Stimulated activated CD8-positive, alpha-beta memory T cell treated with anti-CD3 and anti-CD28 coated beads, Interleukin-4, amount 100 ng/mL, for 1 hour (primary cell): ENCODE measurements at places on chromosomes 5 and 9.

GRCh38 chr5:65923339-65923738 is 3.0 kb upstream of the ERBIN start:
- no peak for DNase-seq

DNA sequence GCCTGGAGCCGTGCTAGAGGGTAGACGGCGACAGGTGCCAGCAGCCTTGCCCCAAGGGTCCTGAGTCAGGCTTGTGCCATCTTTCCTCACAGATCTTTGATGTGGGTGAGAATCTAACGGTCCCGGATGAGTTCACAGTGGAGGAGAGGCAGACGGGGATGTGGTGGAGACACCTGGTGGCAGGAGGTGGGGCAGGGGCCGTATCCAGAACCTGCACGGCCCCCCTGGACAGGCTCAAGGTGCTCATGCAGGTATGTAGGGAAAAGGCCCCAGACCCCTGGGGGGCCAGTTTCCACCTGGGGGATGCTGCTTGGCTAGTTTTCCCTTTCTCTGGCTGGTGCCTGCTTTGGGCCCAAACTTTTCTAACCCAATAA is 24.0 kb downstream of the PTGES2 start:
- no peak for DNase-seq

DNA sequence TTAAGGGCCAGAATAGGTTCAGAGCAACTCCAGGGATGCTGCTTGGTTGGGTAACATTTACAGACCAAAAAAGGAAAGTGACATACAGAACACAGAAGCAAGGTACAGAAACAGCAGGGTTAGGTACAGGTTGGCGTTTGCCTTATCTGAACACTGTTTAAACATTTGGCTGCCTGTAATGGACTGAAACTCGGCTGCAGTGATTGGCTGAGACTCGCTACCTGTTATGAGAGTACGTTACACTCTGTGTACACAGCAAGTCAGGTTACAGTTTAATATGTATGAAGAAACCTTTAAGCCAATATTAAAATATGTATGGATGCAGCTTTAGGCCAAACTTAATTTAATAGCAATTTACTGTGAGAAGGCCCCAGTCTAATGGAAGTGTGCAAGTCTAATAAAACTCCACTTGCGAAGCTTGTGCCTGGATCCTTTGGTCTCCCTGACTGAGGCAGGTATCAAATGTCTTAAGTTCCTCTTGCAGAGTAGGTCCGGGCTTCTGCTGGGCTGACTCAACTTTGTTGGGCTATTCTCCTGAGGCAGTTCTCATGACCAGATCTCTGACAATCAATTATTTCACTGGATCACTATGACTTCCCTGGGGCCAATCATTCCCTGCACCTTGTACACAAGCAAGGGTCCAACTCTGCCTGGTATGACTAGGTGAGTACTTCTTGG is 204.9 kb downstream of the ZNF462 start:
- DNase-seq = no peak

DNA sequence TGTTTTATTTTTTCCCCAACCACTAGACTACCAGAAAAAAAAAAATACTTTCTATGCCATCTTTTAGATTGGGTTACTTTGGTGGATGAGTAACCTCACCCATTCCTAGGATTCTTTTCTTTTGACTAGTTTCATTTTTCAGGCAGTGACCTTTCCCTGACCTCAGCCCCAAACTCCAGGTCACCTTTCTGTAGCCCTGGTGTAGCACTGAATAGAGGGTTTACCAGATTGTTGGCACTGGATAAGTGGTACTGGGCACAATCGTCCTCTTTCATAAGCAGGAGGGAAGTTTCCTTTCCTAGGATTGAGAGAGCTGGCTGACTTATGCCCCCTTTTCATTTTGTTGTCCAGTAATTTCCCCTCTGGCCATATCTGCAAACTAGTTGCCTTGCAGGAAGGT is 169.4 kb upstream of the TMEM161B start:
- DNase-seq = no peak

GRCh38 chr9:4116723-4117460 is 183.0 kb downstream of the GLIS3 start:
- no peak for DNase-seq

GRCh38 chr5:27472000-27472763 is 433.8 kb upstream of the CDH9 start:
- no peak for DNase-seq

DNA sequence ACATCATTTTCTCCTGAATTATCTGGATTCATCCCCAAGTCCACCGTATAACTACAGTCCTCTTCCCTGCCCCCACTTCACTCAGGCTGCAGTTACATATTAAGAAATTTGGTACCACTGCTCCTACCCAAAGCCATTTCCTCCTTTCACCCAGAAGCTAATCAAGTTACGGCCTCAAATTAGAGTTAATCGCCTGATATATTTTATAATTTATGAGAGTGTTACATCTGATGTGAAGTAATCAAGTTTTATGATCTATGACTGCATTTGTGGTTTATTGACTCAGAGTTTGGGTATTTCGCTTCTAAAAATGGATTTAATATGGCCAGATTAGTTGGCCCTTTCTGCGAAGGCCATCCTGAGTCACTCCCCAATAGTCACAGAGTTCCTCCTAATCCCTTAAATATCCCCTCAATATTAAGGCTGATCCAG is 223.6 kb upstream of the KIF2A start:
- DNase-seq = no peak

- no peak for DNase-seq
Observed at GRCh38 chr5:168778536-168778935, 199.4 kb upstream of the PANK3 start.

DNA sequence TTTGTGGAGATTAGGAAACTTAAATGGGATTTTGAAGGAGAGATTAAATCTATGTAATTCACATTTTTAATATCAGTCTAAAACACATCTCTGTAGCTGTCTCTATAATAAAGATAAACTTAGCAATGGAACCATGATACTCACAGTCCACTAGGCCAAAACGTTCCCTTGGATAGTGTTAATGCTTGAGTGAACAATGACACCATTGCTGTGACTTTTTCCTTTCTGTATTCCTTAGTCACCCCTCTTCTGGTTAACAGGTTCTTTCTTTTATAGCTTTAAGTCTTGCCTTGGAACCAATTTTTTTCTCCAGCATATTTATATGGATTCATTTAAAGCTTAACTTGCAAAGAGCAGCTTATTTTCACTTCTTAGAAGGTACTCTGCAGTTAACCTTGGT is 63.3 kb downstream of the INSL6 start:
- no peak for DNase-seq

DNA sequence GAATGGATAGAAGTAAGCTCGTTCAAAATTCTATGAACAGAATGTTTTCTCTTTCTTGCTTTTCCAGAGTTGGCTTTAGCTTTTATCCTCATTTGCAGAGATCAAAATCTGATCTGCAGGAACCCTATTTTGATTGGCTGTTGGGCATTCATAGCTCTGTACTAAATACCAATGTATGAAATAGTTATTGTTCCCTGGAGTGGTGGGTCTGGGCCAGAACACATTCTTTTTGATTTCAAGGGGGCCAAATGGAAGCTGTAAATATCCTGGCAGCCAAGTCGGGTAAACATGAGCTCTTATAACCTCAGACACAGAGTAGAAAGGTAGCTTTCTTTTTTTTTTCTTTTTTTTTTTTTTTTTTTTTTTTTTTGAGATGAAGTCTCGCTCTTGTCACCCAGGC is 241.5 kb downstream of the PDZD2 start:
- no peak for DNase-seq

GRCh38 chr5:109062664-109063063 is 315.0 kb downstream of the FER start:
- no peak for DNase-seq

DNA sequence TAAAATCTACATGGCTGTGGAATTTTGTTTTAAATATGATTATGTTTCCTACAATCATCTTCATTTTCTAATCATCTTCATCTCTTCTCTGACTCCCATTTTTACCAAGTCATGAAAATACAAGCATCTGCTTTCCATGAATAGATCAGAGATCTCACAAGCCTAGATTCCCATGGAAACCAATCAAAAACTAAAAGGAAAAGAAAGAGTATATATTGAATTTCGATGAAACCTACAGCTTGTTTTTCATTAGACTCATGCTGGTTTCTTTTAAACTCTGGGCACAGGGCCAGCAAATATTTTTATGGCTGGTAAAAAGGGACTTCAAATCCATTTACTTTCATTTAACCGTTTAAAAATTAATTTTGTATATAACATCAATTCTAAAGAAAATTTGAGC is 51.2 kb downstream of the INVS start:
- no peak for DNase-seq

DNA sequence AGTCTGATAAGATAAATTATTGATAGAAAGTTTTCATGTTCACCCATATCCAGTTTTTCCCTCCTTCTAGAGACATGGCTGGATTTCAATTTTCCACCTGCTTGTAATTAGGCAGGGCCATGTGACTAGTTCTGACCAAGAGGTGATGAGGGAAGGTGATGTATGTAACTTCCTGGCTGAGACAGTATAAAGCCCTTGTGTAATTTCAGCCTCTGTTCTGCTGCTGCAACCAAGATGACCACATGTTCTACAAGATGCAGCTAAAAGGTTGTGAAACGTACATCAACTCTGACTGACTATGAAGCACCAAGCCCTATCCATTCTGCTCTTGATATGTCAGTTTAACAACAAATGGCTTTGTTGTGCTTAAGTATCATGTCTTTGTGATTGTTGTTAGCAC is 376.5 kb upstream of the DAB2 start:
- no peak for DNase-seq

GRCh38 chr5:148970228-148970627 is 92.6 kb downstream of the SH3TC2 start:
- no peak for DNase-seq

GRCh38 chr9:70588999-70589398 is 174.5 kb upstream of the KLF9 start:
- DNase-seq = no peak

DNA sequence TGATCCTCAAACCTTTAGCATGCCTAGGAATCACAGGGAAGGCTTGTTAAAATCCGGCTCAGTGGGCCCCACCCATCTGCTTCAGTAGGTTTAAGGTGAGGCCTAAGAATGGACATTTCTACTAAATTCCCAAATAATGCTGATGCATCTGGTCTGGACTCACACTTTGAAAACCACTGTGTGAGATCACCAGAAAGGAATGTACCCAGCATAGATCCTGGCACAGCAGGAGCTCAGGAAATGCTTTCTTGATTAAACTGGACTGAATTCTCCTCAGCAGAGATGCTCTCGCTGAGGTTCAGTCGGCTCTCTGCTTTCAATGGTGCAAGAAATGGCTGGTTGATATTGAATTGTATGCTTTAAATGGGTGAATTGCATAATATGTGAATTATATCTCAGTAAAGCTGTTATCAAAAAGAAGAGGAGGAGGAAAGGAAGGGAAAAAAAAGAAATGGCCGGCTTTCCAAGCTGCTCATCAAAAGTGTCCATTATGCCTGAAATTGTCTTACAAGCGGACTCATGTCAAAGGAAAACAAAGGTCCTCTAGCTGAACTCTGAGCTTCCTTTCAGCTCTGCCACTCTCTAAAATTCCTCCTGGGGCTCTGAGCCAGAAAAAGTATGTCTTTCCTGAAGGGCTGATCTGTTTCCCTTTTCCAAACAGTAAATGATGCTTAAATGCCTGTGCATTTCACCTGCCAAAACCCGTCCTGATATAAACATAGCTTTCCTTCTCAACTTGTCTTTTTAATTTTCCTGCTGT is 77.6 kb upstream of the SAP30L start:
- DNase-seq = no peak

- no peak for DNase-seq
Observed at GRCh38 chr9:104227108-104227507, 133.0 kb downstream of the SMC2 start.

DNA sequence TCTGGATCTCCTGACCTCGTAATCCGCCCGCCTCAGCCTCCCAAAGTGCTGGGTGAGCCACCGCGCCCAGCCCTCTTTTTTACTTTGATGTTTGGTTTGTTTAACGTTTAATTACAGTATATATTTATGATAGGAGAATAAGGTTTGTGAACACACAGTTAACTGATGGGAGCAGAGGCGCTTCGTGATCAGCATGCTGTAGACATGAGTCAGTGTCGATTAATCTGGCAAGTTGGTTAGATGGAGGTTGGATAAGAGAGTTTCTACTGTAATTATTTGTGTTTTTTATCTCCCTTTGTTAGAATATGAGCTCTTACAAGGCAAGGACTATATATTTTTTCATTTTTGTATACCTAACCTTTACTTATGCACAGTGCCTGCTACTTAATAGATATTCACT is 14.3 kb downstream of the ATG10 start:
- no peak for DNase-seq

DNA sequence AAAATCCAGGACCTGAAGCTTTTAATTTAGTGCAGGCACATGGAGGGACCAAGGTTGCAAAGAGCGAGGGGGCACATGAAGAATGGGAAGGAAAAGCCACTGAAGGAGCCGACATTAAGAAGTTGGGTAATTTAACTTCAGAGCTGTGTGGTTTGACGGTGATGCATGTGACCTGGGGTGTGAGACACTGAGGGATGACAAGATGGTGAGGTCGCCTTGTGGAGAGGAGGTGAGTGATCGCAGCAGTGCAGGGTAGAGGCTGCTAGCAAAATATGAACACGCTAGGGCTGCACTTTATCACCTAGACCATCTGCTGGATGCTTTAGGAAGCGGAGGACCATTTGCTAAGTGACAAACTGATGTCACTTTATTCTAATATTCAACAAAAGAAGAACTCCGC is 339.0 kb upstream of the KIF2A start:
- DNase-seq = no peak

DNA sequence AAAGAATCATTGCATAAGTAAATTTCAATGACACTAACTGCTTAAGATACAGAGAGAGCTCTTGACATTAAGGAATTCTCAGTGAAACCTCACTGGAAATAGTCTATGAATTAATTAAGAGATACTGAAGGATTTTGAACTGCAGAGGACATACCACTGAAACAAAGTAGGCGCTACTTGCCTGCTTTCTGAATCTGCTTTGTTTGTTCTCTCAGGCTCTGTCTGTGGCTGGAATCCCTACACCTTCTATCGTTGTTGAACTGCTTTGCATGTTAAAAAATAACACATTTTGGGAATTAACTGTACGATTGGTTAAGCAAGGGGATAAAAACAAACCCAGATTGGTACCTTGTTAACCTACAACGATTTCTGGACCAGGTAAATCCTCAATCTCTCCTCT is 435.2 kb downstream of the PDE4D start:
- DNase-seq = no peak

DNA sequence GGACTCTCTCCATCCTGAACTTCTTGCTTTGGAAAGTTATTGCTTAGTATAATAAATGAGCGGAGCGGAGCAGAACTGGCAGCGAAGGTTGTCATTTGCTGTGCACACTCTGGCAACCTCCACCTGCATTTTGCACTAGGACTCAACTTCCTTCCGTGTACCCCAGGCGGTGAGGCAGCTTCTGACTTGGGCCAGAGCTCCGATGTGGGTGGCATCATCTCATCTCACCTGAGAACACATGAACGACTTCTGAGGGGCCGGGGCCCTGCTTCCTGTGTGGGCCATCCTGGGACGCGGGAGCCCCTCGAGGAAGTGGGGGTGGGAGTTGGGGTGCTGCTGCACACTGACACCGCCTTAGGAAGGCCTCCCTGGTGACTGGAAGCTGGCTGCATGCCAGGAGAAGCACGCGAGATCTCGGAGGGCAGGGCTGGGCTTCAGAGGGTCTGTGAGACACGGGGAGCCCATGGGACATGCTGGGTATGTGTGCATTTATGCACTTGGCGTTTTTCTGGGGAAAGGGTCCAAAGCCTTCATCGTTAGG is 56.5 kb upstream of the COL5A1 start:
- DNase-seq = no peak
